NCI-H524 treated with DMSO at 0.1 percent for 48 hours (cell line): ENCODE measurements at places on chromosomes 7 and 10.

GRCh38 chr10:119555178-119555784, 12.8 kb upstream of the RGS10 start:
- DNase-seq, result no peak

- DNase-seq, result no peak
Measured at GRCh38 chr10:6065406-6065805, 3.2 kb upstream of the IL2RA start.

DNA sequence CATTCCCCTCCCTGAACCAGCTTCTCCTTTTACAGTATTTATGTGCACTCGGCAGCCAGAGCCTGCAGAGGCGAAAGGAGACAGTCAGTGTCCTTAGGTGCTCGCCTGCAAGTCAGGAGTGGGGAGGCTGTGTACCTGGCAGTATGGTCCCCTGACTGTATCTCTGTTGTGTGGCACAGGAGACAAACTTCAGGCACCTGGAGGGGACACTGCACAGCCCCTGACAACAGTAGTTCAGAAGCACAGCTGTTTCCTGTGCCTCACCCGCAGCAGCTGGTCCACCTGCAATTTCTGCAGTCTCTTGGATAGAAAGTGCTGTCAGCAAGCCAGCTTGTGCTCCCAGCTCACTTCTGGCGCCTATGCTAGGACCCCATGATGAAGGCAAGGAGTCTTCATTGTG, 73.4 kb upstream of the LAMB4 start:
- DNase-seq, result no peak

GRCh38 chr7:2255145-2256139, 13.4 kb downstream of the NUDT1 start:
- no peak for DNase-seq

- DNase-seq, result no peak
Measured at GRCh38 chr10:25561758-25562157, 372.3 kb upstream of the MYO3A start.

DNA sequence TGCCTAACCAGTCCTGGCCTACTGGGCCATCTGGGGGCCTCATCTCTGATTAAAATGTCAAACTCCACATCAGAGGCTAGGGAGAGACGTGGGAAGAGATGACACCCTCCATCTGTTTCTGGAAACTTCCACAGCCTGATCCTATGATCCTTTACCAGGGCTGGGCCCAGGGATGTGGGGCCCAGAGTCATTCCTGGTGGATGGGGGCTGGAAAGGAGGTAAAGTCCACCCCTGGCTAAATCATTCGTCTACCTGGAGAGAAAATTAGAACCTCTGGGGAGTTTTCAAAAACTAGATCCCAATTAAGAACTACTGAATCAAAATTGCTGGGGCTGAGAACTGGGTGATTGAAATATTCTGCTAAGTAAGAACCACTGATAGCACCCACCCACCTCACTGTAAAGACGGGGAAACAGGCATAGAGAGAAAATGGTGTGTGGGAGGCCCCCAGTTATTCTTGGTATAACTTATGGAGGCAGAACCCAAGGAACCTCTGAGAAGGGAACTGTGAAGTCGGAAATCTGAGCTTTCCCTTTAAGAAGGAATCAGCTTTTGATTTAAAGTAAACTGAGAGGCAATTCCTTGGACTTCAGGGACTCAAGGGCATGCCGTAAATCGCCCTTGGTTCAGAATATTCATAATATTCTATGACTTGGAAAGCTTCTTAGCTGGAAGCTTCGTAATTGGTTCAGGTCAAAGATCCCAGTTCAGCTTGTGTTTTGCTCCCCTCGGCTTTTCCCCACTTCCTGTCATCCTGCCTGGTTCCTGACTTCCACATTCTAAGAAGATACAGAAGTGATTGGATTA, 53.1 kb downstream of the PRKAG2 start:
- DNase-seq, result no peak

DNA sequence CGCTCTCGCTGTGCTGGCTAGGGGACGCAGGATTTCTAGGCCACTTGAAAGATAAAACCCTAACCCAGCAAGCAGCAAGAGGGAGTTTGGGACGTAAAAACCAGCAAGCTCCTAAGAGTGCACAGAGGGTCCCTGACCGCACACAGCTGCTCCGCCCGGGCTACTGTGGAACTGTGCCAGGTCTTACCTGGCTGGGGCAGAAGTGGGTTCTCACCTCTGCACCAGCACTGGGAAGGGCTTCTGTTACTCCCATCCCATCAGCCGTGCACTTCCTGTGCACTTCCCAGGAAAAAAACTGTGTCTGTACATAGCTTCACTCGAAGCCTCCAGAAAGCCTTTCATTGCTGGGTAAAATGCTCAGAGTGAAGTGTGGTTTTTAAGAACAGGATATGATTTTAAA, 45.9 kb upstream of the PTF1A start:
- DNase-seq, result no peak

GRCh38 chr10:114195079-114195478, 15.9 kb downstream of the TDRD1 start:
- no peak for DNase-seq

DNA sequence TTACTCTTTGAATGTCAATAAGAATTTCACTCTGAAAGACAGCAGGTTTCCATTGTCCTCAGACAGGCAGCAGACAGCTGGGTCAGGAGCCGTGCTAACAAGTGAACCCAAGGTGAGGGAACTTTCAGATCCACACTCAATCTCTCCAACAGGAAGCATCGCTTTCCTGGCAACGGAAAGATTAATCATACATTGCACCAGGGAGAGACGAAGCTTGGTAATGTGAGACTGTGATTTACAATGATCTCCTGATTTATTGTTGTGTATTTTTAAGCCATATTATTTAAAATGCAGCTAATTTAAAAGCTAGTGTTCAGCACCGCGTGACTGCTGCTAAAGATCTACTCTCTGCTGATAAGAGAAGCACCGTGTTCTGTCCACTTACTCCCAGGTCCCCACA, 17.5 kb upstream of the NOM1 start:
- no peak for DNase-seq

- DNase-seq, result no peak
Measured at GRCh38 chr7:3914051-3914775, 613.2 kb downstream of the SDK1 start.

GRCh38 chr7:44445986-44446671, 44.3 kb downstream of the NUDCD3 start:
- DNase-seq, result no peak

DNA sequence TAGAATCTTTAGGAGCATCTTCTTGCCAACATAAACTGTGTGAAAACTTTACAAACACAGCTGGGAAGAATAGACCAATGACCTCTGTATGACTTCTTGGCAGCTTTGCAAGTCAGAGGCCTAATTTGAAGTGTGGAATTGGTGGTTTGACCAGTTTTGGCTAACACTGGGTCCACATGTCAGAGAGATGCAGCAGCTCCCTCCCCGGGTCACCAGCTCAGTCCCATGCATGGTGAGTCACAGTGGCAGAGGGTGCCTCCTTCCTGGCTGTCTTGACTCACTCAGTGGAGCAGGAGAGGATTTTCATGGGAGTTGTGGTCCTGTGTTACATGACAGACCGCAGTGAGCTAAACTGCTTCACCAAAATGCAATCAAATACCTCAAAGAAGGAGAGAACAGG, 8.2 kb upstream of the STARD3NL start:
- DNase-seq, result no peak

DNA sequence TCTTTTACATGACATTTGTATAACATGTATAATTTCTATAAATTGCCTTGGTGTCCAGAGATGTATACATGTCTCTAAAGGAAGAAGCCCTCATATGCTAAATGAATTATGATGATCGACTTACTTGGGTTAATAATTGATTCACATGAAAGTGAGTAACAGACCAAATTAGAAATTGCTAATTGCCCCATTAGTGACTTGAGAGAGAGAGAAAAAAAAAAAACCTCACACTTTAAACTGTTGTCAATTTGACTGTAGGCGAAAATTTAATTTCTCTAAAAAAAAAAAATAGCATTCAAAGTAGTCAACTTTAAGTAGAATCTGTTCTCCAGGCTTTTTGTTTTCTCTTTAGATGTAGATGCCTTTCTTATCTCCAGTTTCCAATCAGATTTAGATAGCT, 383.3 kb downstream of the SH2D4B start:
- no peak for DNase-seq

DNA sequence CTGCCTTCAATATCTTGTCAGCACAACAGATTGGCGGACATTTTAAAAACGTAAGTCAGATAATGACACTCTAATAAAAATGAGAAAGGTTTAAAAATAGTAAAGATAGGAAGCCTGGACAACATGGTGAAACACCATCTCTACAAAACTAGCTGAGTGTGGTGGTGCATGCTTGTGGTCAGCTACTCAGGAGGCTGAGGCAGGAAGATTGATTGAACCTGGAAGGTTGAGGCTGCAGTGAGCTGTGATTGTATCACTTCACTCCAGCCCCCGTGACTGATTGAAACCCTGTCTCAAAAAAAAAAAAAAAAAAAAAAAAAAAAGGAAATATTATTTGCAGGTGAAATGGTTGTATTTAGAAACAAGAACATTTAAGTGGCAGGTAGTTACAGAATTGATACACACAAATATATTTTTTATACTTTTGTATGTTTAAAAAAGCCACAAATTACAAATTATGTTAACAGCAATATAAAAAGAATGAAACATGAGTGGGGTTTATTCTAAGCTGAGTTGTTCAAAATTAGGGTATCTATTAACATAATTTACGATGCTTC, 141.9 kb downstream of the ADK start:
- DNase-seq, result no peak

DNA sequence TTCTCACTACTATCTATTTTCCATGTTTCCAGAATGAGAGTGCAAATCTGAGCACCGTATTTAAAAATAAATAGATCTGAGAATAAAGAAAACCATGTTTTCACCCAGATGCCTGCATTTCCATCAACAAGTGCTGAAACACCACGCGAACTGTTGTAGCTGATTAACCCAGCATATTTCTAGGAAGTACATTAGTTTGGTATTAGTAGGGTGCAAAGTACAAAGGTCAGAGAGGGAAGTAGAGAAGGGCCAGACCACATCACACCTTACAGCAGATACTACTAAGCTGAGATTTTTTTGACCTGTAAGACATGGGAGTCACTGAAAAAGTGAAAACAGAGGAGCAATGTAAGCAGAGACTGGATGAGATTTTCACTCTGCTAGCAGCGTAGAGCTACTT, 181.3 kb downstream of the IMMP2L start:
- DNase-seq, result no peak

DNA sequence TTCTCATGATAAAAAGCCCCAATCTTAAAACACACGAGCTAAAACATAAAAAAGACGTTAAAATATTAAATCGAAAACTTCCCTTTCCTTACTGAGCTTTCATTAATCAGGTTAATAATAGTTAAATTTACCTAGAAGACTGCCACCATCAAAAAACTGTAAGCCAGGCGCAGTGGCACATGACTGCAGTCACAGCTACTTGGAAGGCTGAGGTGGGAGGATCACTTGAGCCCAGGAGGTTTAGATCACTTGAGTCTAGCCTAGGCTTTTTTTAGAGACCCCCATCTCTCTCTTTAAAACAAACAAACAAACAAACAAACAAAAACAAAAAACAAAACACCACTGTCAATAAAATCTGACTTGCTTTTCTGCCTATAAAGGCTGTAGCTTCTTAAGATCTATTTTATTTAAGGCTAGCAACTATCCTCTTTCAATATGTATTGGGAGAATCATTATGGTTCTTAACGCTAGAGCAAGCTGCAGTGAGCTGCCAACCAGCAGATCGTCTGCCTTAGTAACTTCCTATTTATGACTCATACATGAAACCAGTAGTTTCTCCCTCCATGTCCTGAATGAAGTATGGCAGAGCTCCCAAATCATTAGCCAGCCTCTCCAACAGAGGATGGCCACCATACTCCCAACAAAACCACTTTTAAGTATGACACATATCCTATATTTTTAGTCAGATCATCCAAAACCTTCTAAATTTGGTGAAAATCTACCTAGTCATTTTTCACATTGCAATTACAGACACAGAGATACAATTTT, 163.7 kb downstream of the SRPK2 start:
- no peak for DNase-seq

- DNase-seq, result no peak
Measured at GRCh38 chr7:16211402-16211925, 209.9 kb downstream of the CRPPA start.

DNA sequence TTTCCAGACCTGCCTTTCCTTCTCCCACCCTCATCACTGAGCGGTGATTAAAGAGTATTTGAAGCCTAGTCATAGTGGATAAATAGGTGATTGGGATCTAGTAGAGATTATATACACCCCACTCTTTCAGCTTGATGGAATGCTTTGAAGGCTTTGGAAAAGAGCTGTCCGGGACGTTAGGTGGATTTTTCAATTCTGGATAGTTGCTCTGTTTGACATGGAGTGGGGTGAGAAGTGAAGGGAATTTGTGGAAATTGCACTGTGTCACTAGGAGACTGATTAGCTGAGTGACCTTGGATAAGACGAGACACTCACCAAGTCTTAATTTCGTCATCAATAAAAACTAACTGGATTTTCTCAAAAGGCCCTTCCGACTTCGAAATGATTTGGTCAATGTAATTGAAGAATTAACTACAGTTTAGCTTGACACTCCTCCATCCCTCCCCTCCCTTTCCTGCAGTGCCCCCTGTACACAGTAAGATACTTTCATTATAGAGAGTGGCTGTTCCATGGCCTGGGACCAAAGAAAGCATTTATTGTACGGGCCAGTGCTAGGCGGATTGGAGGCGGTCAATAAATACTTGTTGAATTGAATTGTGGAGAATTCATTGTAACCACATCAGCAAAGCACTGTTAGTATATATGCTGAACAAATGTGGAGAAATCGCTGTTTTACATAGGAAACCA, 962 bp downstream of the ZKSCAN1 start:
- DNase-seq, result no peak

GRCh38 chr10:132679217-132679595, 106.7 kb downstream of the NKX6-2 start:
- DNase-seq, result no peak

DNA sequence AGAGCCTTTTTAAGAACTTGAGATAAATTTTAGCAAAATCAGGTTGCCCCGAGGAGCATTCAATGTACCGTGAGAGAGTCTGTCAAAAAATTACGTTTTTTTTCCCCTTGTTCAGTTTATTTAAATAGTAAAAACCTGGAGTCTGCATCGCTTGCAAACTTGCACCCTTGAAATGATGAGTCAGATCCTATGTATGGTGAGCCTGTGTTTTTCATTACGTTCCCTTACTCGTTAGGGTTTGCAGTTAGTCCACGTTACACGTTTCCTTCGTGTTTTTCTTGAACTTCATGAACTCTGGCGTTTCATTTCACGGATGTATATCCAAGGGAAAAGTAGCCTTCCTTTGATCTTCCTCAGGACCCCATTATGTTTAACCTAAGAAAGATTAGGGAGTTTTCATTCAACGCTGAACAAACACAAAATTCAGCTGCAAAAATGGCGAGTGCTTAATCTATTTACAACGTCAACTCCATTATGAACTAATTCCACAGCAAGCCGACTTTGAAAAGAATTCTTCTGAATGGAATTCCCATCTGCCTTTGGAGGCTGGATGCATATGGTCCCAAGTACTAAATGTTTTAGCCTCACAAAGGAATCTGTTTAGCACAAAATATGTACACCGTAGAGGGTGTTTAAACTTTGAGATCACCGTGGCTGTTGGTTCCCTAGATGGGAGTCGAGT, 182.4 kb downstream of the MYOF start:
- no peak for DNase-seq
